ENCODE measurements at places on chromosomes 1 and 21. TPM values are rescaled to one million over a fixed set of nuclear protein-coding genes. Genes with fewer than 3 reads are reported as not detected.

Gene ACOT11
- 1.9 TPM for total RNA-seq

Gene CAPN9
- not detected for total RNA-seq

Gene ITLN2
- not detected for total RNA-seq

Gene LIPI
- not detected for total RNA-seq

Gene DMBX1
- not detected for total RNA-seq

Gene VWA5B1
- total RNA-seq = 0.15 TPM

Gene SH2D1B
- total RNA-seq = not detected

Gene TRIM58
- 0.69 TPM for total RNA-seq

Gene CELA3B
- not detected for total RNA-seq

Gene FASLG
- 1.4 TPM for total RNA-seq

Gene AK4
- 42.6 TPM for total RNA-seq

Gene GPR37L1
- not detected for total RNA-seq

GRCh38 chr1:114641377-114641776, 28.5 kb downstream of the DENND2C start:
- DNase-seq = no peak

DNA sequence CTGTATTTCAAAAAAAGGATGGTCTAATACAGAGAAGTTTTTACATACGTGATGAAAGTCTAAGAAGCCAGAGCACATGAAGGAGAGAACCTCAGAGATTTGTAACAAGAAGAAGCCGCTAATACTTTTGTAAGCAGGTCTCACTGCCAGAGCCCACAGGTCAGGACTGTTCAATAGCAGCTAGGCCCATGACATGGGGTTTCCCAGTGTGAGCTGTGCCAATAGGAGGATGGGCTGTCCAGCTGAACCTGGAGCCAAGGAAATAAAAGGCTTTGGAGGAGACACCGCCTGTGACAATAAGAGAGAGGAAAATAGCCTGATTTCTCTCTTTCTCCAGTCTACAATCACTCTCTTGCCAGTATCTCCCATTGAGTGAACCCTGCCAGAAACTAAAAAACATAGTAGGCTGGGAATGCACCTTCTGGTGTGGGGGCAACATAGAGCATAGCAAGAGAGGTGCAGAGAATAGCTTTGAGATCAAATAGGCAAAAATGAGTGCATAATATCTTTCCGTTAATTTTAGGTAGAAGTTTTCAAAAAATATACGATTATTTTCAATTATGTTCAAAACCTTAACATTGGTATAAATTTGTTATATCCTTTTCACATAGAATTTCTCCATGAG, 360.3 kb downstream of the NEGR1 start:
- no peak for DNase-seq

GRCh38 chr1:58249737-58250586, 296.6 kb downstream of the OMA1 start:
- no peak for DNase-seq

DNA sequence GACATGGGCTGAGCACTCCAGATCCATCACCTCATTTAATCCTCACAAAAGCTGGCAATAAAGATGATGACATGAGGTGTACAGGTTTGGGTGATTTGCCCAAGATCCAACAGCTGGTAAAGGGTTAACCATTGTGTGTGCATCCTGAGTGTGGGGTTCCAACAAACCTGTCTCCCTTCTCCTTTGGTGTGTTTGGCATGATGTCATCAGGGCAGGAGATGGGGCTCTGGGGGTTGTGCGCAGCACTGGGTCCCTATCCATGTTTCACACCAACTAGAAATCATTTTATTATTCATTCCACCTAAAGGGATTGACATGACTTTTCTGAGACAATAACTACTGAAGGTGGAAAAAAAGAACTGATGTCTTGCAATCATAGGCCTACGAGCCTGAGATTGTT, 452.5 kb downstream of the SIPA1L2 start:
- DNase-seq = no peak

DNA sequence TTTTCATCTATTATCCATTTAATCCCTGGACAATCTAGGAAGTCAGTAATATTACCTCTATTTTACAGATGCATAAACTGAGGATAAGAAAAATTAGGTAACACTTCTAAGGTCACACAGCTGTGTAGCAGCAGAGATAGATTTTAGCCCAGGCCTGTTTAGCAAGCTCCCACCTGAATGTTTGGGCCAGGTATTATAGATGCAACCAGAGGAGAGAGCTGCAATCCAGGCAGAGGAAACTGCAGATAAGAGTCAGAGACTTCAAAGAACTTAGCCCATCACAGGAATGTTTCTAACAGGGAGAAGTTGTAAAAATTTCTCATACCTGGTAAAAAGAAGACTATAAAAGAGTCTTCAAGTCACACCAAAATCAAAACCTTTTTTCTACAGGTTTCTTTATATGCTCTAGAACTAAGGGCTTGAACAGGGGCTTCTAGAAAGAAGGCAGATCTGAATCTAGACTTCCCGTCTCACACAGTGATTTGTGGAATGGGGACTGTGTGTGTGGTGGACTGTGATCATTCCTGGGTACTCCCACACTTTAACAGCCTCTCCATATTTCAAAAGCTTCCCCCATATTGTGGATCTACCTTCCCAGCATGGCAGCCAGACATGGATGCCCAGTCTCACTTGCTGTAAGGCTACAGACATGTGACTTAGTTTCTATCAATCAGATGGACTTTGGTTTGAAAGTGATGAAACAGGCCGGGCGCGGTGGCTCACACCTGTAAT, 128.7 kb downstream of the TLR5 start:
- DNase-seq = no peak

GRCh38 chr1:205572421-205572820, 59.4 kb downstream of the ELK4 start:
- no peak for DNase-seq

DNA sequence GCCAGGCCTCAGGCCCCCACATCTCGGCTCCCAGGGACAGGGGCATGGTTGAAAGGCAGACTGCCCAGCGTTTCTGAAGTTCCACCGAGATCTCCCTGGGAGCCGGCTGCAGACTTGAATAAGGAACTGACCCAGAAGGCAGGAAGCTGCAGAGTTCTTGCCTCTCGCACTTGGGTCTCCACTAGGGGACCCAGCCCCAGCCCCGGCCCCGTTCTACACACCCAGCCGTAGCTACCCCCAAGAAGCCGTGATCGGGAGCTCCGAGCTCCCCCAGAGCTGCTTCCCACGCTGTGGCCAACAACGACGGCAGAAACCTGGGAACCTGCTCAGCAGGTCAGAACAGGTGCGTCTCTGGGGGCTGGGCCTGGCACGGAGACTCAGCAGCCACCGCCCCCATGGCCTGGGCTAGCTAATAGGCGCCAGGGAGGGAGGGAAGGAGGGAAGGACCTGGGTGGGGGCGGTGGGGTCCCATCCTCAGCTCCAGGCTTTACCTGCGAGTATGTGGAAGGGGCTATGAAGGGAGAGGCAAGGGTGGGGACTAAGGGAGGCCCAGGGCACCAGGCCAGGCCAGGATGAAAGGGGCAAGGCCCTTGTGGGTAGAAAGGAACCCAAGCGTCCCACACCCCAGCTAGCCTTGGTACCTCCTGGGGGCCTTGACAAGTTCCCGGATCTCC, at the start of gene NECTIN4:
NECTIN4 (minus strand) TSS at position 308 of the 674 bp plus-strand sequence; CDS start at position 46, 262 bp downstream.
- no peak for DNase-seq

DNA sequence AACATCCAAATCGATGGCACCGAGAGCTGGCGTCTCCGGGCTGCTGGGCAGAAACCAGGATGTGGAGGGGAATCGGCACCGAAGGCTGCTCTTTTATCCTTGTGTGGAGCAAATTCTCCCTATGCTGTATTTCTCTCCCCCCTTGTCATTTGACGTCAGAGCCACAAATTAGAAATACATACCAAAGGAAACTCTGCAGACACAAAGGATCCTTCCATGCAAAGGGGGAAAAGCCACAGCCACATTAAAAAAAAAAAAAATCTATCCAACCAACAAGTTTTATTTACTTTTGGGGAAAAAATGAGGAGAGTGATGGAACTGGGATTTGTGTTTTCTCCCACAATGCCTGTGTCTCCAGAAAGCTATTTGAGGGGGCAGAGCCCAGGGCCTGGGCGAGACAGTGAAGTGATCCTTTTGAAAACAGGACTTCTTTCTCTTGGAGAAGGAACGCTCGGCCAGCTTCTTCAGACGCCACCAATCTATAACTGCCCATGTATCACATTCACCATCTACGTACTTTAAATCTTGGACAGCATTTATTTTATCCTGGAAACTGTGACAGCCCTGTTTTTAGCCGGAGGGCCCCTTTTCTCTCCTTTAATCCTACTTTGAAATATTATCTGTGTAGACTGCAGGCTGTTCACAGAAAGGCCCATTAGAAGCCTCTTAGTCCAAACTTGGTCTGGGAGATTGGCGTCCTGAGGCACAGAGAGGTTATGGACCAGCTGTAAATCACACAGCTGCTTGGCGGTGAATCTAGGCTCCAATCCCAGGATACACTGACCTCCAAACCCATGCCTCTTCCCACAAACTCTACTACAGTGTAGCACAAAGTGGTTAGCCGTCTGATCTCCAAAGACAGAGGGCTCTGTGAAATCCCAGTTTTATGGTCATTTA, 4.5 kb downstream of the KANK4 start:
- DNase-seq = no peak

DNA sequence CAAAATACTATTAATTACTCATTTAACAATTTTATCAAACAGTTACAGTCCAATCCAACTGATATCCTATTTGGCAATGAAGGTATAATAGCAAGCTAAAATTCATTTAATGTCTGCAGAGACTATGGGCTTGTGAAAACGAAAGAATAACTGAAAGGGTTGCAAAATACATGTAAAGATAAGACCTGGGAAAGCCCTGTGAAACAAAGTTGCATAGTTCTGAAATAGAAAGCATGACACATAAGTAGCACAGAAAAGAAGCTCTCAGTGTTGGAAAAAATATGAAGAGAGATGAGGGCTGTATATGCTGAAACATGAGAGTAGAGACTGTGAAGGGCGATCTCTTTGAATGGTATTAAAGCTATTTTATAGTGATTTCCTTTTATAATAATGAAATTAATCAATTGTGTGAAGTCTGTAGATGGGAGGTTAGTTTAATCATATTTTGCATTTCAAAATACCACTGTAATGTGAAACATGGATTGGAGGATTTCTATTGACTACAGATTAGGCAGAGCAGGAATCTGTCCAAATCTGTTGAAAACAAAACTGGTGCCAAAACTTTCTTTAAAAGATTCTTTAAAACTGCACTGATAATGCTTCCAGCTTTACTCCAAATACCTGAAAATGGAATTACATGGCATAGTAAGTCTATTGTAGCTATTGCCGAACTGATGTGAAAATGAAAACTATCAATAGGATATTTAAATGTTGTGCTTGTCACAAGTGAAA, 1518.9 kb upstream of the B3GALT2 start:
- DNase-seq = no peak

GRCh38 chr1:180937624-180938225, 25.0 kb downstream of the KIAA1614 start:
- no peak for DNase-seq

DNA sequence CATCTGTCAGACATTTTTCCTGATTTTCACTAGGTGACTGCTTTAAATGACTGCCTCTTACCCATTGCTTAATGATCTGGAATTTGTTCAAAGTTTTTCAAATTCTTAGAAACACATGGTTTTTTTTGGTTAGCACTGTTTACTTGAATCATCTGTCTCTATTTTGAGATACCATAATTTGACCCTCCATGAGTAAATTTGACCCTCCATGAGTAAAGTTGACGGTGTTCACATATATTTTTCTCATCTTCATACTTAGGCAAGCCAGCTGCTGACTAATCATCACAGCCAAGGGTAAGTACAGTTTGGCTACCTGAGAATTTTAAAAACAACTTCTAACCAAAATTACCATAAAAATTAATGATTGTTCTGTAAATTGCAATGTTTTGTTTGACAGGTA, 586.5 kb downstream of the PTBP2 start:
- DNase-seq = no peak

DNA sequence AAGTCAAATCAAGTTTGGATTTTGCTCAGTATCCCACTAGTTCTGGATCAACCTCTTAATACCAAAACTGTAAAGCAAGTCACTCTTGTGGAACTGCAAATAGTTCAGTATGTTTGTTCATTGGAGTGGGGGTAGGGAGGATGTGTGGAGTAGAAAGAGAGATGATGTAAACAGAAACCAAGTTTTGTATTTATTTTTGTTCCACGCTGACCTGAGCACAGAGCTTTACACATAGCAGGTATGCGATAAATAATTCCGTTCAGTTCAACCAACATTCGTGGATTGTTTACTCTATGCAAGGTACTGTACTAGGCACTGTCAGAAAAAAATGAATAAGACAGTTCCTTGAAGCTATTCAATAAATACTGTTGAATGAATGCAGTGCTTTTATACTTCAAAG, 4.5 kb upstream of the ZNF644 start:
- DNase-seq = no peak

- DNase-seq = no peak
Observed at GRCh38 chr1:158028969-158029368, 35.5 kb downstream of the KIRREL1 start.

DNA sequence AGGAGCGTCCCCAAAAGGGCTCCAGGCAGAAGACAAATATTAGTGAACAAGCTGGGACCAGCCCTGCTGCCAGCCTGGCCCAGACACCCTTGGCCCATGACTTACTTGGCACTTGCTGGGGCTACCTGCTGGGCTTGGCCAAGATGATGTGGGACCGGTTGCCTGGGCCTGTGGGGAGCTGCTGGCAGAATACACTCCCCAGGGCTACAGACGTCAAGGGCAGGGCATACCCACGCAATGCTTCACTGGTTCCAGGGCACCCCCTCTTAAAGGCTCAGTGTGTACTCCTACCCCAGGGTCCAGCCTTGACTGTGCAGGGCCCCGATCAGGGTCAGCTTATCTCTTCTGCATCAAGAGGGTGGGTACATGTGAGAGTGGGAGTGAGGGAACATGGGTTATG, 106.5 kb upstream of the SLC2A1 start:
- DNase-seq = no peak

GRCh38 chr21:41783476-41784180, 16.8 kb upstream of the RIPK4 start:
- peak; percentile 34 for DNase-seq

DNA sequence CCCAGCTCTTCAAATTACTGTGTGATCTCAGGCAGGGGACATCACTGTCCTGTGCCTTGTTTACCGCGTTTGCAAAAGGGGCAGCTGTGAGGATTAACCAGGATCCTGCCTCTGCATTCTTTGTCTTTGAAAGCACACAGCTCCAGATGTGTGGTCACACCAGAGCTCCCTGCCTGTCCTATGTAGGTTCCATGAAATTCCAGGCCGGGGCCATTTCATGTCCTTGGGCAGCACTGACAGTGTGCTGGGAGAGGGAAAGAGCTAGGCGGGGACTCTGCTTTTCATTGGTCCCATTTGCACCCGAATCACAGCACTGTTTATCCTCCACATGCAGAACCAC, 42.2 kb upstream of the SELENON start:
- no peak for DNase-seq

DNA sequence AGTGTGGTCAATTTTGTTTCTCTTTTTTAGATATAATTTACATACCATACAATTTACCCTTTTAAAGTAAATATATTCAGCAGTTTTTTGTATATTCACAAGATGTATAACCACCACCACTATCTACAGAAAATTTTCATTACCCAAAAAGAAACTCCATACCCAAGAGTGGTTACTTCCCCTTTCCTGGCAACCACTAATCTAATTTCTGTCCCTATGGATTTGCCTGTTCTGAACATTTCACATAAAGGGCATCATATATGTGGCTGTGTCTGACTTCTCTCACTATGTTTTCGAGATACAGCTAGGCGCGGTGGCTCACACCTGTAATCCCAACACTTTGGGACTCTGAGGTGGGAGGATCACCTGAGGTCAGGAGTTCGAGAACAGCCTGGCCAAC, 13.6 kb downstream of the PACC1 start:
- no peak for DNase-seq

Measured in activated CD4-positive, alpha-beta T cell treated with anti-CD3 and anti-CD28 coated beads, Interleukin-2, amount 10 ng/mL, durations not matched to agents 7 days and 5 days (primary cell).